ENCODE measurements at places on chromosomes 12 and 14.

- DNase-seq: no peak
Measured at GRCh38 chr14:93114068-93114710, 1.5 kb downstream of the ITPK1 start.

DNA sequence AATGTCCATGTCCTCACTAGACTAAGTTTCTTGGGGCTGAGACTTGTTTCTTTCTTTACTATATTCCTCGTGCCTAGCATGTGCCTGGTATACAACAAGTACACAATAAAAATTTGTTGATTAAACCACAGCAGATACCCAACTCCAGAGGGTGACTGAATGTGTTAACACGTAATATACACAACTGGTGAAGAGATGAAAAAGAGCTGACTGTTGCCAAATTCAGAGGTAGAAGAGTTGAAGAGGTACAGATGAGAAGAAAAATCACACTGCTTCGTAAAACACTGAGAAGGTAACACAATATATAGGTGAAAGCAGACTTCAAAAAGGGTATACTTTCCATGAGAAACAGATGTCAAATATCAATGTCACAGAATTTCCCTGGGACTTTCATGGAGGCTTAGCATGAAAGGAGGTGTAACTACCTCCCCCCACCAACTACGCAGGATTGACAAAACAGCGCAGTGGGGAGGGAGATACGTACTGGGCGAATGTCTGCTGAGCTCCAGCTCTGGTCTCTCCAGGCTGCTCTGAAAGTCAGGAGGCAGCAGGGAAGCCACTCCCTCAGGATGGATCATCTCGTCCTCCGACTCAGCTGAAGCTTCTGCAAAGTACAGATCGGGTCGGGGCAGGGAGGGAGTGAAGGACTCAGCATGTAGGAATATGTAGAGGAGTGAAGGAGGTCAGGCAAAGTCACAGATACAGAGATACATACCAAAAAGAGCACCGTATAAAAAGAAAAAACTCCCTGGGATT, 5.3 kb downstream of the ACIN1 start:
- no peak for DNase-seq

- no peak for DNase-seq
Measured at GRCh38 chr14:104882325-104882973, 17.4 kb downstream of the CEP170B start.

DNA sequence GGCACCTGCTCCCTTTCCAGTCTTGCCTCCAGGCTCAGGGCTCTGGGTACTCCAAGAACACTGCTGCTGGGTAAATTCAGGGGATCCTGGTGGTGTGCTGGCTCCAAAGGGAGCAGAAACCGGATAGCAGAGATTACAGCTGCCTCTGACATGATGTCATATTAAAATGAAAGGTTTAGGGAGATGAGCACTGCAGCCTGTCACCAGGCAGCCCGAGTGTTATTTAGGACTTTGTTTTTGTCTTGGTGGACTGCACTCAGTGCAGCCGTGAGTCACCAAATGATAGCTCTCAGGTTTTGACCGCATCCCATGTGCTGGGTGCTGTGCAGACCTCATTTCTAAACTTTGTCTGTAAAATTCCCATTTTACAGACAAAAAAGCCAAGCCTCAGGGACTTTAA, 266.0 kb upstream of the CRY1 start:
- DNase-seq: no peak

GRCh38 chr12:49335955-49336644, 888 bp downstream of the C1QL4 start:
- DNase-seq: no peak

DNA sequence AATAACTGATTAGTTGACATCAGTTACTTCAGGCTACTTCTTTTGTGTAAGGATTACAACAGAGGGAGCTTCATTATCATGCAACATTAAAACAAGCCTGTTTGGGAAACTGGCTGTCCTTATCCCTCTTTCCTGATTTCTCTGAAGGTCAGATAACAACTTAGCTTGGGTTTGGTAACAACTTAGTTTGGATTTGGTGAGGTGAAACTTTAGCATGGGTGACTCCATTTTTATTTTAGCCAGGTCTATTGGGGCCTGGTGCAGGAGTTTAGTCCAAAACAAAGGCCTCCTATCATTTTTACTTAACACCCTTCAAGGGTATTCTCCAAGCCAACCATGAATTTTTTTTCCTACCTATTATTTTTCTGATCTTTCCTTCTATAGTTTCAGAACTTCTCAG, 1.1 kb upstream of the ZFYVE1 start:
- DNase-seq: no peak

DNA sequence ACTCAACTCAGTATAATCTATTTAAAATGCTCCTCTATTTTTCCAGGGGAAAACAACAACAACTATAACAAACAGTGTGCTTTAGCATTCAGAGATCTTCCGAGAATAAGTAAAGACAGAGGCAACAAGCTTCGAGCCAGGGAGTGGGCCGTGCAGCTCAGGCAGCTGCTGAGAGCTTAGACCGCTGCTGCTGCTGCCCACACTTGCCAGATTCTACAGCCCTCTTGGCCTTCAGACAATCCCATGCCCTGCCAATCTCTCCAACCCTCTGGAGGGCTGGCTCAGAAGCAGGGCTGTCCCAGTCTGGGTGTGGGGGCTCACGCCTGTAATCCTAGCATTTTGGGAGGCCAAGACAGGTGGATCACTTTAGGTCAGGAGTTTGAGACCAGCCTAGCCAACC, 23.4 kb upstream of the ELK3 start:
- no peak for DNase-seq

DNA sequence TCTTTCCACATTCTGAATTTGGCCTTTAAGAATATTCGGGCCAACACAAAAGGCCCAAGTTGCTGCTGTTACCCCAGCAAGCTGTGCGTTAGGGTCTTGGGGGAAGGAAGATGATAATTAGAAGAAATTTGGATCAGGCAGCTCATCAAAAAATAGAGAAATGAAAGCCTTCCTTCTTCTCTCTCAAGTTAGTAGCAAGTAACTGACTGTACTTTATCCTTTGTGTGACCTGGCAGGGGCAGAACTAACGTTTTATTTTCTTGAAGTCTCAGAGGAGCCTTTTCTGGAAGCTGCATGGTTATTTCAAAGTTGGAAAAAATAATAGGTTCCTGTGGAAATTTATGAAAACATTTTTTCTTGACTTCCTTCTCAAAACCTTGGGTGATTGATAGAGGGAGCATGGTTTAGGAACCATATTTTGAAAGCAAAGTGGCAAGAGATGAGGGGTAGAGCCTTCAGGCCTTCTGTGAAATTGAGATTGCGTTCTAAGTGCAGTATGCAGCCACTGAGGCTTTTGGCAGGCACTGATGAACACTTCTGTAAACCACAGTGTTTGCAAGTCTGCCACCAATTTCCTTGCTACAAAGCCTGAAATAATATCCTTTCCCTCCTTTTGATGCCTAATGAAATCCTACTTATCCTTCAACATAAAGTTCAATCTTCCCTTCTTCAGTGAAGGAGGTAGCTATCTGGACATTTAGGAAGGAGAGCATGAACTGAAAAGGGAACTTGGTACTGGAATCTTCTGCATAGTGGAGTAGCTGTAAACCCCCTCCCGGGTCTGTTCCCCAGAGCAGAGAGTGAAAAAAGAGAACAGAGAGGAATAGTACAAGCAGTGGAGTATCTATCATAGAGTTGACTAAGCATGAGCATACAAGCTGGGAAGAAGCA, 123.2 kb downstream of the FGD4 start:
- no peak for DNase-seq

- no peak for DNase-seq
Measured at GRCh38 chr14:62921466-62921865, 123.8 kb downstream of the KCNH5 start.

DNA sequence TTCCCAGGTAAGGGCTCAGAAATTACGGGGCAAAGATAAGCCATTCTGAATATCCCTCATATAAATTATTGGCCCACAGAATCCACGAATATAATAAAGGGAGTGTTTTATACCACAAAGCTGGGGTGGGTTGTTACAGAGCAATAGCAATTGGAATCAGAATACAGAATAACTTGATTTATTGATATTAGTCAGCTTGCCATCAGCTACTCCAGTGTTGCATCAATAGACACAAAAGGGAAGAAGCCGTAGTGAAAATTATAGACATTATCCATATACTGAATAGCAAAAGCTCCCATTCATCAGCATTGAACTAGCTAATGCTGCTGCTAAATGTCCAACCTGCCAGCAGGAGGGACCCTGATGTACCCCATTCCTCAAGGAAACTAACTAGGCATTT, 18.3 kb downstream of the MDGA2 start:
- DNase-seq: no peak

GRCh38 chr12:121138284-121138683, 5.6 kb downstream of the P2RX7 start:
- DNase-seq: no peak

DNA sequence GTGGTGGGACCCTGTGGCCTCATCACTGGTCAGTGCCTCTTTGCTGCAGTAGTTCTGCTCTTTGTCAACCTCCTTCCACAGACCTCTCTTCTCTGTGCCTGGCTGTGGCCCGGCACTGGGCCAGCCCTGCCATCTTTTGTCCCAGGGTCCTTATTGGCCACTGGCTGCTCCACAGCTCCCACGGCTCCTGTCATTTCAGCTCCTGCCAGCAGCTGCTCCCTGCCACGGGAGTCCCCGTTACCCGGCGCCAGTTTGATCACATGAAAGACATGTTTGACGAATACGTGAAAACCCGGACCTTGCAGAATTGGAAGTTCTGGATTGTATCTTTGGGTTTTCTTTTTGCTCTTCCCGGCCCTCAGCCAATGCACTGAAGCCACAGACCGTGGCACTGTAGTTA, 35.4 kb downstream of the IL31 start:
- DNase-seq: no peak

DNA sequence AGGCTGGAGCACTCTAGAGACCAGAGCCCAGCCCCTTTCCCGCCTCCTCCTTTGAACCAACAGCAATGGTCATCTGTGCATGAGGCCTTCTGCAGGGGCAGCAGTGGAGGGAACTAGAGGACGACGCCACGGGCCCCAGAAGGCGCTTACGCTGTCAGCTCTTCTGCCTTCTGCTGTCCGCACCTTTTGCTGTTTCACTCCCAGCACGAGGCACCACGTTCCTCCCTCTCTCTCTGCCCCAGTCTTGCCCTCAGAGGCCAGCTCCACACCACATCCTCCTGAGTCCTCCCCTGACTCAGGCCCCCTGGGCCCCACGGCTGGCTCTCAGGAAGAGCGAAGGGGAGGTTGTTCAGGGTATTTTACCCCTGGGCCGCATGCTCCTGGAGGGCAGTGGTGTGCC, 15.5 kb downstream of the MMAB start:
- DNase-seq: no peak

DNA sequence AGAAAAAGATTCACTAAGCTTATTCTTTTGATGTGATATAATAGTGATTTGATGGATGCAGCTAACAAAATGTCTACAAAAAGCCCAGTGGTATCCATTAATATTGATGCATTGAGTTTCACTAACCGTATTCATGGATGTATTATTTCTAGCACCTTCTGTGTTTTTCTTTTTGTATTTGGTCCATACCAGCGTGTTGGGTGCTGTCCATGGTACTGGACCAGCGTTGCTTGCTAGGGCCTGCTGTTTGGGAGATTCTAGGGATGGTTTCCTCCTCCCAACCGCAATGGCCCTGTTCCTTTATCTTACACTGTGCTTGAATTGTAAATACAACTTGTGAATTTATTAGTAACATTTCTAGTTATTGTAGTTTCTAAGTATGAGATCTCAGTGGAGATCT, 31.7 kb downstream of the ANO4 start:
- no peak for DNase-seq

- no peak for DNase-seq
Measured at GRCh38 chr14:35571598-35571997, 37.6 kb downstream of the INSM2 start.

DNA sequence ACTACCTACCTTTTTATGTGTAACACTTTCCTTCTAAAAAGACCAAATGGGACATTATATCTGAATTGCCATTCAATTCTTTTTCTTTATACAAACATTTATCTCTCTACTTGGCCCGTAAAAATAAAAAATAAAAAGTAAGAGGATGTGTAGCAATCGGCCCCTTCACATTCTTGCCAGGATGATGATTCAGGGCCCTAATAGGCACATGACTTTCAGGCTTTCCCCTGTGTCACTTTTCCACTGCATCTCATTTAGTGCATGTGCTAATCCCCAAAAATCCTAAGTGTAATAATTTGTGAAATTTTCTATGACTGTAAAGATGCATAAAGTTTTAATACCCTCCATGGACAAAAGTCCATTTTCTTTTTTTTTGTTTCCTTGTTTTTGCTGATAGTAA, 23.0 kb upstream of the ATP2B1 start:
- no peak for DNase-seq

- DNase-seq: no peak
Measured at GRCh38 chr14:67111022-67111421, 78.2 kb upstream of the GARIN2 start.

- no peak for DNase-seq
Measured at GRCh38 chr14:101110729-101111619, 207.5 kb upstream of the RTL1 start.

- DNase-seq: no peak
Measured at GRCh38 chr14:53532853-53533252, 379.7 kb upstream of the DDHD1 start.

- no peak for DNase-seq
Measured at GRCh38 chr12:19644571-19644970, 205.3 kb downstream of the AEBP2 start.

GRCh38 chr12:12800406-12801180, 12.6 kb upstream of the DDX47 start:
- DNase-seq: no peak

- no peak for DNase-seq
Measured at GRCh38 chr14:75392686-75393641, 34.9 kb upstream of the JDP2 start.

GRCh38 chr14:20035449-20035848, 389 bp downstream of the OR4K13 start:
- DNase-seq: no peak

- no peak for DNase-seq
Measured at GRCh38 chr12:25997201-25997963, 38.9 kb downstream of the RASSF8 start.

GRCh38 chr12:23640754-23641153, 308.7 kb downstream of the SOX5 start:
- no peak for DNase-seq

GRCh38 chr14:29016050-29016900, 249.7 kb downstream of the FOXG1 start:
- DNase-seq: no peak

DNA sequence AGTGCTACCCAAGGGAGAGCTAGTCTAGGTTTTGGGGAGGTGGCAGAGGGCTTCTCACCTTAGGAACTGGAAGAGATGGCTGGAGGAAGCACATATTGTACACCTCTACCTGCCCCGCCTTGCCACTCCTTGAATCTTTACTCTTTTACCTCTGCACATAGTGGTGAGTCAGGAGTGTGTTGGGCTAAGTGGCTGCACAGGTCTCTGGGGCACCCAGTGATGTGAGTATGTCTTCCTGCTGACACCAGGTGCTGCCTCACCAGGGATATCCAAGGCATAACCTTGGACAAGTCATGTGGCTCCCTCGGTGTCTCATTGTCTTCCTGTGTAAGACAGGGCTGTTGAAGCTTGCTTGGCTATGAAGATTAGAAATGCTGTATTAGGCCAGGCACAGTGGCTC, 19.8 kb upstream of the CABP1 start:
- DNase-seq: no peak

DNA sequence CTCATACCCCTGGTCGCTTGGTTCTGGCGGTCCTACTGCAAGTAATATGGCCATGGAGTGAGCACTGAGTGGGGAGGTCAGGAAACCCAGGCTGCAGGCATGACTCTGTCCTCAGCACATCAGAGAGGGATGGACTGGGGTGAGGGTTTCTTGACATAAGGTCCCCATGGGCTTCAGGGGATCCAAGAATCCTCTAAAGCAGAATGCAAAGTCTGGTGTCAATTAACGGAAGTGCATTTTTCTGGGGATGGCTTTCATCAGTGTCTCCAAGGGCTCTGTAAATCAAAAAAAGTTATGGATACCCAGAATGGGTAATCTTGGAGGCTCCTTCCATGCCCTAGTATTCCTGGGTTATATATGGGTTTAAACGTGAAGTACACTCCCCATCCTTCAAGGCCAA, 3.7 kb downstream of the FIGNL2 start:
- DNase-seq: no peak
